Islet precursor cell (in vitro differentiated cells): ENCODE measurements at places on chromosomes 7 and 10.

GRCh38 chr10:99430451-99431189, at the start of gene GOT1:
TSS of gene GOT1 (minus strand) at chr10:99430624. CDS start at chr10:99430565, 59 bp downstream.
- peak; percentile 99 for DNase-seq

DNA sequence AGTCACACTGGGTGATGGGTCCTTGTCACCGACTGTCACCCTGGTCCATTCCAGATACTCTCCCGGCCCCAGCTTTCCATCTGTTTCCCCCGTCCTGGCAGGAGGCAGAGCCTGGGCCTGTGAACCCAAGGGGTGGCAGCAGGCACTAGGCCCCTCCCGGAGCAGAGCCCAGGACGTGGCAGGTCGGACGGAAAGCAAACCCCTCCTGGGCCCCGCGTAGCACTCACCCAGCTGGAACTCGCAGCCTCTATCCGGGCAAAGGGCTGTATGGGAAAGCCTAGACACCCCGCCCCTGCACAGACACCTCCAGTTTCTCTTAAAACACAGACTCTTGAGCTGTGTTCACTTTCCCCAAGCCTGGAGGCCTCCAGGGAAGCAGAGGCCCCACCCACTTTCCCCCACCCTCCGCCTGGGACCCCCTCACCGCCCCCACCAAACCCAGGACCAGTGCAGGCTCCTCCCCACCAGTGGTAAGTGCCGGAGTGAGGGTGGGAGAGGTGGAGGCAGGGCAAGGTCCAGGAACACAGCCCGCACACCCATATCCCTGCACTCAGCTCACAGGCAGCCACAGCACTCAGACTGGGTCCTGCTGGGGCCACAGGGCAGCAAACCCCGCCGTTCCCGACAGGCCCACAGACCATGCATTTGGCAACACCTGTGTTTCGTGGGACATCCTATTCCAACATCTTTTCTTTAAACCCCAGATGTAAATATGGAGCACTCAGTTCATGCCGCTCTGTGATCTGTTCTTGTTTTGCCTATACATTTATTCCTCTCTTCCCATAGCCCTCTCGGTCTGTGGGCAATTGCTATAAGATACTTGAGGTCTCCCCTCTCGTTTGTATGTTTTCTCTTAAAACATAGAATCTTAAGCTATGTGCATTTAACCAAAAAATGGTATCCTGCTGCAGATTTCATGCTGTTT, 98.2 kb upstream of the PDGFA start:
- DNase-seq, result no peak

DNA sequence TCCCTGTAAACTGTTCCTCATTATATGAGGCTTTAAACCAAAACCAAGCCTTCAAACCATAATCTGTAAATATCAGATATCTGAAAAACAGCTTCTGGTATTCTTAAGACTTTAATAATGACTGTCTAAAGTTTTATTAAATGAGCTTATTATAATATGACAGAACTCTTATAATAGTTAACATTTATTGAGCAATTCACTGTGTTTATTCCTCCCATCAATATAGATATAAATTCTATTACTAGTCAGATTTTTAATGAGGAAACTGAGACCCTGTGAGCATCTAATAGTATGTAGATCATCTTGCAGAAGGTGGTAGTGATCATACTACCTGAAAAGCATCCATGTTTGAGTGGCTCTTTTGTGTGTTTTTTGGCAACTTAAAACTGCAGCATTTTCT, 45.1 kb downstream of the KIF11 start:
- DNase-seq, result no peak

DNA sequence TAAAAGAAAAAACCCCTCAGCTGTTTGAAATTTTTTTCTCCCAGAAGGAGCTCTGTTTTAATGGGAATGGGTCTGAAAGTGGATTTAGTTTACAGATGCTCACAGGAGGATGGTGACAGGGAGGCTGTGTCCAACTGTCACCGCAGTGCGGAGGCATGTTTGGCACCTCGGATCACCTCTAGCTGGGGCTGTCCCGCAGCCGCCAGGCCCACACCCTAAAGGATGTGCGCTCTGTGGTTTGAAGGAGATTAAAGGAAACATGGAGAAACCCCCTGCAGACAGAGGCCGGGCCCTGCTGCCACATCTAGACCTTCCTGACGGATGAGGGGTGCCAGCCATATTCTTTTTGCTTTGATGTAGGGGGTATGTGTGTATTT, 160.6 kb downstream of the DNAJB6 start:
- no peak for DNase-seq

GRCh38 chr7:83410989-83411591, 237.8 kb downstream of the SEMA3E start:
- no peak for DNase-seq

GRCh38 chr7:130921391-130922180, 187.6 kb upstream of the KLF14 start:
- no peak for DNase-seq

- DNase-seq, result no peak
Observed at GRCh38 chr7:81007051-81007450, 88.2 kb upstream of the SEMA3C start.

DNA sequence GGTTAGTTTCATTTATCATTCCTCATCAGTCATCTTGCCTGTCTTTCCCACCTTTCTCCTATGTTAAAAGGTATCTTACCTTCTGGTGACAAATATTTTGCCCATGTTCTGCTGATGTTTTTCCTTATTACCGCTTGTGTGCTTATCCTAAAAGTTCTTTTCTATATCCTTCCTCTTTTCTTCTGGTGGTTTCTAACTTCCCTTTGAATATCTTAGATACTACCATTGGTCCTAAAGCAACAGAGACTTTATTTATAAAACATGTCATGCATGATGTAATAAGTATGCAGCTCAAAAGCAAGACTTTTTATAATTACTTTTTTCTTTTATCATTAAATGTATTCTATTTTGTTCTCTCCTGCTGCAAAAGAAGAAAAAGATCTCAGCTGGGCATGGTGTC, 24.8 kb downstream of the TBC1D12 start:
- no peak for DNase-seq

DNA sequence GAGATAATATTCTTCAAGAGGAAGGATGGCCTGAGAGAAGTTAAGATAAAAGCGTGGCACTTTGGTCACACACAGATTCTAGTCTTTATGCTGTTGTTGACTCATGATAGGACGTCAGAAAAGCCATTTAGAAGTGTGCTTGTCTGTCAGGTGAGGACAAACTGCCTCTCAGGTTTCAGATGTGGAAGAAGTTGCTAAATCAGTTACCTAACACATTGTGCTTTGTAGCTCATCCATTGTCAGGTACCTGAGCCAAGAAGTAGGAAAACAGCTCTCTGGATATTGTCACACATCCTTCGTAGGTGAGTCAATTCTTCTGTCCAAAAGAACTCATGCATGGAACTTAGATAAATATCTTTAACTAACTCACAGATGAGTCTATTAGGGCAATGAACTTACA, 49.5 kb upstream of the PHYHIPL start:
- DNase-seq, result no peak

GRCh38 chr10:1809139-1809741, 71.9 kb upstream of the ADARB2 start:
- no peak for DNase-seq

GRCh38 chr10:87734987-87735827, 75.5 kb downstream of the PAPSS2 start:
- peak; percentile 74 for DNase-seq

GRCh38 chr7:82390936-82391335, 52.6 kb downstream of the CACNA2D1 start:
- DNase-seq, result no peak

- DNase-seq, result no peak
Observed at GRCh38 chr7:13034693-13035092, 347.3 kb downstream of the ARL4A start.

- DNase-seq, result no peak
Observed at GRCh38 chr7:138898802-138899201, 82.4 kb downstream of the KIAA1549 start.

- DNase-seq, result no peak
Observed at GRCh38 chr10:34171957-34172527, 643.1 kb downstream of the PARD3 start.

GRCh38 chr7:101365956-101366355, 3.3 kb downstream of the COL26A1 start:
- no peak for DNase-seq

- no peak for DNase-seq
Observed at GRCh38 chr7:21353388-21353780, 74.5 kb upstream of the SP4 start.

- no peak for DNase-seq
Observed at GRCh38 chr7:104804696-104805095, 209.3 kb upstream of the KMT2E start.

DNA sequence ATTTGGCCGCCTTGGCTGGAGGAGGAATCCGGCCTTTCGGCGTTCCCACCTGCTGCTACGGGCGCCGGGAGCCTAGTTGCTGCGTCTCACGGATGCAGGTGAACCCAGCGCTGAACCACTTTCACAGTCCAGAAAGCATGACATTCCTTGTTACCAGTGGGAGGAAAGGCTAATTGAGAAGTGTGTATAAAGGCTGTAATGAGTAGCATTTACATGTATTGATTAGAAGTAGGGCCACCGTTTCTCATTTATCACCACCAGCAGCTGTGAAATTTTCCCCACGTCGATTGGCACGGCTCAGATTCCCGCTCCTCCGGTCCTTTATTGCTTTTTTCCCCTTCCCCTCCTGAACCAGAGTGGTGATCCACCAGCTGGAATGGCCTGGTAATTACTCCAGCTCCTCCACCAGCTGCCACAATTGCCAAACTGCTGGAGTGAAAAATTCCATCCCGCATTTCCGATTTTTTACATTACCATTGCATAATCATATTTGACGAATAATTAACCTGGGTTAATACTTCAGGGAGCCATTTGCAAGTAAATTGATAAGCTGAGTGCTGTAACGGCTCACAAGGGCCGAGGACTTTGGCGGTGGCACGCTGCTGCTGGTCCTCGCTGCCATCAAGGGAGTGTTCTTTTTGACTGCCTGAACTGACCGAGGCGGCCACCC, 153.3 kb downstream of the POU6F2 start:
- DNase-seq, result no peak

DNA sequence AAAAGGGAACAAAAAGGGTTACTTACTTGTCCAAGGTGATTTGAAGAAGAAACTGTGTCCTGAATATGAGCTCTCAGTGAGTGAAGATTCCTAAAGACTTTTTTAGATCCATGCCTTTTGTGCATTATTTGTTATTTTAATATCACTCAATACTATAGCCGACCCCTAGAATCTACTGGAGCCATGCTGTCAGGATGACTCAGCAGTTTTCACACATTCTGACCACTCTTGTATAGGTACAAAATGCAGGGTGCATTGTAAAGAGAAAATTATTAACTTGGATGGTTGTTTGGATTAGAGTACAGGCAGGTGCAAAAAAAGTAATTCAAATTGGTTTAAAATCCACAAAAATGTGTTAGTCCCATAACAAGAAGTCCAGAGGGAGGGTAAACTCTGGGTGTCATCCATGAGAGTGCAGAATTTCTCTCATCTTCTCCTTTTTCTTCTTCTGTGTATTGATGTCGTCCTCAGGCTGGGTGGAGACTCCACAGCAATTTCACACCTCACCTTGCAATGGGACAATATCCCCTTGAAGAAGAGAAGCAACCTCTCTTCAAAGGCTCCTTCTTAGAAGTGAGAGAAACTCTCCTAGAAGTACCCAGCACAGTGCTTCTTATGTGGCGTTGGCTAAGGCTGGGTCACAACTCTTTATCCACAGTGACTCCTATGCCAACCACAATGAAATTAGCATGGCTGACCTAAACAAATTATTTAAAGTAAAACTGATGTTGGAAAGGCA, 75.6 kb downstream of the AKR1C4 start:
- no peak for DNase-seq

- DNase-seq, result no peak
Observed at GRCh38 chr10:130553826-130554225, 417.6 kb downstream of the GLRX3 start.

- DNase-seq, result no peak
Observed at GRCh38 chr7:141132671-141133070, 58.8 kb downstream of the TMEM178B start.

- peak; percentile 82 for DNase-seq
Observed at GRCh38 chr10:127556916-127557315, 7.8 kb downstream of the NPS start.

- no peak for DNase-seq
Observed at GRCh38 chr7:50704844-50705243, 77.9 kb downstream of the GRB10 start.

- no peak for DNase-seq
Observed at GRCh38 chr10:30738416-30738815, 108.9 kb upstream of the LYZL2 start.

DNA sequence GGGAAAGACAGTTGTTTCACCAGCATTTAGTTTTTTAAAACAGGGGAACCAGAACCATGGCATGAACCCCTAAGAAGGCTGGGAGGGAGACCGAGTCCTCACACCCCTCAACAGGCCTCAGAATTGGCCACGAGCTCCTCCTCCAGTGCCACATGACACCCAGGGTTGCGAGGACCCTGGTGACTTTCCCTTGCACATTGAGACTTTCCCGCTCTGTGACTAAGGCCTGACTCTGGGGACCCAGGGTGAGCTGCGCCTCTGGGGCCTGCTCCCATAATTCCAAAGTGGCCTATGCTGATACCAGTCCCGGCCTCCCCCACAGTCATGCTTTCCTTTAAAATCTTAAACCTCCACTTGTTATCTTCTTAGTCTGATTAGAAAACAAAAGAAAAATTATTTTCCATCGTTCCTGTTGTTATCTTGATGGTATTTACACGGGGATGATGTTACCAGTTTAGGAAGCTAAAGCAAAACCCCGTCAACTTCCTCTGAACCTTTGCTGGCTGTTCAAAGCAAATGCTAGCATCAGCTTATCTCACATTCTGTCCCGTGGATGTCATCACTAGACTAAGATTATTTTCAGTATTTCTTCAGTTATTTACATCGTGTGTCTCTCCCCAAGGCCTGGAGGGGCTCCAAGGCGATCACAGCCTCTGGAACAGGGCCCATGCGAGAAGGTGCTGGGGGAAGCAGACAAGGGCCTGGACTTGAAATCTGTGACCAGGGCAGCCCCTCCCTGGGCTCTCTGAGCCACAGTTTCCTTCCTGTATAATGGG, 42.1 kb downstream of the FAM53B start:
- no peak for DNase-seq

- peak; percentile 59 for DNase-seq
Observed at GRCh38 chr10:100043796-100044195, 34.0 kb upstream of the DNMBP start.

DNA sequence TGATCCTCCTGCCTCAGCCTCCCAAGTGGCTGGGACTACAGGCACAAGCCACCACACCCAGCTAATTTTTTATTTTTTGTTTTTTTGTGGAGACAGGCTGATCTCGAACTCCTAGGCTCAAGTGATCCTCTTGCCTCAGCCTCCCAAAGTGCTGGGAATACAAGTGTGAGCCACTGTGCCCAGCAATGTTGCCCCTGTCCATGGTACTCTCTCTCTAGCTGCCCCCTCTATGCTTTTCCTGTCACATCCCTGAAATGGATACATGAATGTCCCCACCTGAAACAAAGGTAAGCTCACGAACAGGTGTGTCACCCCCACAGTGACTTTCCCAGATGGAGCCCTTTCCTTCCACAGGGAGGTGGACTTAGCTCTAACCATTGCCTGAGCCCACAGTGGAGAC, 141.1 kb upstream of the MGMT start:
- no peak for DNase-seq

- DNase-seq, result peak; percentile 75
Observed at GRCh38 chr10:7412237-7412927, 1.5 kb upstream of the SFMBT2 start.
